ENCODE measurements at places on chromosomes 4 and X. TPM values are rescaled to one million over a fixed set of nuclear protein-coding genes. Genes with fewer than 3 reads are reported as not detected.
A peak's percentile ranks its signal among the peaks of the same experiment; 100 is the strongest.

DNA sequence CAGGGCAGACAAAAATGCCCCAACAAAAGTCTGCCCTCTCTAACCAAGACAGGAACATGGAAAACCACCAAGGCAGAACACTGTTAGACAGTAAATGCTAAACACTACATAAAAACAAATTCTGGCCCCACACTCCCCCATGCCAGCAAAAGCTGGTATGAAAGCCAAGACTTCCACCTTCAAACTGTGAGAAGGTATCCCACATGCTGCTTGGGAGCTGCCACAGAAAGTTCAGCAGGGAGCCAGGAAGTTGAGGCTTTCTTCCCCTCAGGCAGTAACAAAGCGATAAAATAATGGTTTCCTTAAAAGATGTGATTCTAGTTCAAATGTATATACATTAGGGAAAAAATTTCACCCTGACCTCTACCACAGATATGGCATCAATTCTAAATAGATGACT is 770.4 kb upstream of the NDST4 start:
- DNase-seq = no peak

GRCh38 chrX:38494239-38494823 is 67.0 kb upstream of the TSPAN7 start:
- no peak for DNase-seq

The GLUD2 gene
- 2.6 TPM for total RNA-seq

DNA sequence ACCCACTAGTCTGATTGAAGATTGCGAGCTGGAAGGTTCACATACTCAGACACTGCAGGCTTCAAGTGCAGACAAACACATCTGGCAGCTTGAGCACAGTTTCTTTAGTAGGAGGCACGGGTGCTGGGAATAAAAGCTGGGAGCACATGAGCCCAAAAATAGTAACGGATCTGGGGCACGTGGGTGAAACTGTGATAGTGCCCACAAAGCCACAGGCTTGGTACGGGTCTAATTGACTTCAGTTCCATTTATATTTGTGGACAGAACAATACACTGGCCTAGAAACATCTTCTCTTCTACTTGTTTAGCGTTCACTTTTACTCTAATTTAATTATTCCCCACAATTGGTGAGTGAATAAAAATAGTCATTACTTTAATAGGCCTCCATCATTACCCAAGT is 2370.7 kb downstream of the PCDH7 start:
- no peak for DNase-seq

GRCh38 chr4:113979148-113979904 is at the start of gene ARSJ:
ARSJ (minus strand) TSS chr4:113979647; CDS start chr4:113978834, 813 bp downstream.
- peak; percentile 72 for DNase-seq

- no peak for DNase-seq
Observed at GRCh38 chr4:2829321-2829932, 14.2 kb upstream of the ADD1 start.

The MAOB gene
- total RNA-seq = 0.06 TPM

- DNase-seq = no peak
Observed at GRCh38 chrX:134554291-134554690, 94.3 kb downstream of the HPRT1 start.

- no peak for DNase-seq
Observed at GRCh38 chr4:184100297-184100885, 117.3 kb downstream of the ENPP6 start.

GRCh38 chr4:111595456-111595855 is 549.8 kb upstream of the FAM241A start:
- DNase-seq = no peak

DNA sequence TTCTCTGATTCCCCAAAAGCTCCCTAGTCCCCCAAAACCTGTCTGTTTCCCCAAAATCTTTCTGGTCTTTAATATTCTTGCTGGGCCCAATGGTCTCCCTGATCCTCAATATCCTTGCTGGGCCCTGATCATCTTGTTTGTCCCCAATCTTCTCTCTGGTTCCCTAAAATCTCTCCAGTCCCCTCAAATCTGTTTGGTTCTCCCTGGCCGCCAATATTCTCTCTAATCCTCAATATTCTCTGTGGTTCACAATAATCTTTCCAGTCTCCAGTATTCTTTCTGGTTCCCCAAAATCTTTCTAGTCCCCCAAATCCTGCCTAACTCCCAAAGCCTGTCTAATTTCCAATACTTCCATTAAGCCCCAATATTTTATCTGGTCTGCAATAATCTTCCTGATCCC is 18.5 kb downstream of the P2RY8 start:
- DNase-seq = no peak

- no peak for DNase-seq
Observed at GRCh38 chrX:129404670-129405008, 118.7 kb downstream of the SMARCA1 start.

GRCh38 chr4:104749062-104749461 is 254.4 kb upstream of the CXXC4 start:
- DNase-seq = no peak

DNA sequence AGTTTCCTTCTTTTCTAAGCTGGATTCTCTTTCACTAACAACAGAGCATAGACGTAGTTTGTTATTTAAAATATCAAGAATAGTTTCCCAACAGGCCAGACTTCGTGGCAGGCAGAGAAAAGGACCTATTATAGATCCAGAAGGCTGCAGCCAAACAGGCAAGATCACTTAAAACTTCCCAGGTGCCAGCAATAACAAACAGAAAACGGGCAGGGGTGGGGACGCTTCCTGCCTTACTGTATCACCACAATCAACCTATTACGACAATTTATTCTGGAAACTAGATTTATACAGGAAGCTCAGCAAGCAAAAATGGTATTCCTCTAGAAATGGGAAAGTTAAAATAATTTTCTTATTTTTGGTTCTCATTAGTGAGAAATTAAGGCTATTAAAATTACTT is 22.1 kb downstream of the RWDD4 start:
- DNase-seq = peak; percentile 32

DNA sequence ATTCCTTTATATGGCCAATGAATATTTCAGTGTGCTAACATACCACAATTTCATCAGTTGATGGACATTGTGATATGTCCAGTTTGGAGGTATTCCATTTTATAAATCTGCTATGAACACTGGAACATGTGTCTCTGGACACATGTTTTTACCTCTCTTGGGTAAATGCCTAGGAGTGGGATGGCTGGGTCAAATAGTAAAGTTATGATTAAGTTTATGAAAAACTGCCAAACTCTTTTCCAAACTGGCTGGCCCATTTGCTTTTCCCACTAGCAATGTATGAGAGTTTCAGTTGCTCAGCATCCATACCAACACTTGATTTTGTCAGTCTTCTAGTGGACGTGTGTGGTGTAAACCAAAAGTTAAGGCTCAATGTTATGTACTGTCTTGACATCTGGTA is 40.5 kb downstream of the CEP44 start:
- DNase-seq = no peak

DNA sequence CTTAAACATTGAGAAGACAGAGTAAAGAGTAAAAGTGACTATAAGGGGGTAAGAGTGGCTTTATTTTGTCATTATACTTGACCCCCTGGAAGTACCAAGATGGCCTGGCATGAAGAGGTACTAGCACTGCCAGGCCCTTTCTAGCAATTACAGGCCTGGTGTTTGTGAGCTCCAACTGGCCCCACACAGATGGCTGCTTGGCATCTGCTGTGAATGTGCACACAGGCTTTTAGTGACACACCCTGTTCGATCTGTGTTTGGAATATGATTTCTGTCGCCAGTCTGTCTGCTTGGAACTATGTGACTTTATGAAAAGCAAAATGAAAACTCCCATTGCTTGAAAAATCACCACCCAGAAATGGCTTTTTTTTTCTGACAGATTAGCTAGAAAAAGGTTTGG is 123.3 kb downstream of the CLCN4 start:
- no peak for DNase-seq

DNA sequence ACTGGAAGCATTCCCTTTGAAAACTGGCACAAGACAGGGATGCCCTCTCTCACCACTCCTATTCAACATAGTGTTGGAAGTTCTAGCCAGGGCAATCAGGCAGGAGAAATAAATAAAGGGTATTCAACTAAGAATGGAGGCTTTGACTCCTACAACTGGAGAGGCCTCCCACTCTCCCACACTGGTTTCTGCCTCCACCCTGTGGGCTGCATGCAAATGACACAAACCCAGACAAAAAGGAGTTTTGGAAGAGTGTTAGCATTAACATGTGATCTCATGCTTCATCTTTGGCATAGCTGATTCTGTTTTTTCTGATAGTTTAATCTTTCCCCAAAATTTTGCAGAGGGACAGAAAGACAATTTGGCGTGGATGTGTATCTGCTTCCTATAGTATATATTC is 80.8 kb upstream of the IQCM start:
- DNase-seq = peak; percentile 7

DNA sequence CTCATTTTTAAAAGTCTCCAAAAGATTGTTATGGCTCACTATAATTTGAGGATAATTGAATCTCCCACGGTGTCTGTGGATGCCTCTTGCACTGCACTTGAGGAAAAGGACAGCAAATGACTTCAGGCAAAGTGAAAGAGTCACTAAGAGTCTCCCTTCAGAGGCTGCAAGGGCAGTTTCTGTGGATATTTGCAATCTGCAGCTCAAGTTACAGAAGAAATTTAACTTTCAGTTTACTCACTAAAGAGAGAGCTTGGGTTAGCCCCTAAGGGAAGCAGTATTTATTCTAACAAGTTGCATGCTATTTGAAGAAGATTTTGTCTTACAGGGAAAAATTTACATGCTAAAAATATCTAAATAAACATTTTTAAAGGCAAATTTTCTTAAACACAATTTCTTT is 912.0 kb upstream of the TENM3 start:
- no peak for DNase-seq

DNA sequence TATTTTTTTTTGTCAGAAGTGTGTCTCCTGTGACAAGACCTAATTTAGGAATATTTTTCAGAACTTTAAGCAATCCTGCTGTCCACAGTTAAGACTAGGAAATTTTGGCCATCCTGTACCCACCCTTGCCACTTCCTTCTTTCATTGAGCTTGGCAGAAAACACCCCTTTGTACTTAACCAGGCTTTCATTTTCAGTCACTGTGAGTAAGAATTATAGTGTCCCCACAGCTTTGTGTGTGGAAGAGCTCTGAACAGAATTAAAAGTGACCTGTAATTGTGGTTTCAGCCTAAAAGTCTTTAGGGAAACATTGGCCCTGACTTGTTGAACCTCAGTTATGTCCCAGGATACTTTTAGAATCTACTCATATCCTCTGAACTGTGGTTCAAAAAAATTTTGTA is 153.7 kb upstream of the BMP3 start:
- DNase-seq = no peak

The CRLF2 gene
- total RNA-seq = 0.46 TPM

The STAP1 gene
- not detected for total RNA-seq

GRCh38 chr4:70722199-70722791 is 531 bp downstream of the RUFY3 start:
- peak; percentile 51 for DNase-seq

The FAM184B gene
- 0.03 TPM for total RNA-seq

The ZIC3 gene
- 1.4 TPM for total RNA-seq

DNA sequence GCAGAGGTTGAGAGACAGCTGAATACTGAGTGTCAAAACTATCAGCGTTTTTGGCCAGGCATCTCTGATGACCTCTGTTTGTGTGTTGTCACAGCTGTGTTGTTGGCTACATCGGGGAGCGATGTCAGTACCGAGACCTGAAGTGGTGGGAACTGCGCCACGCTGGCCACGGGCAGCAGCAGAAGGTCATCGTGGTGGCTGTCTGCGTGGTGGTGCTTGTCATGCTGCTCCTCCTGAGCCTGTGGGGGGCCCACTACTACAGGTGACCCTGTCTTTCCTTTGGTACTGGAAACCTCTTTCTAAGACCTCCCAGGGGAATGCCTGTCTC is 86.9 kb downstream of the EGF start:
- DNase-seq = no peak

The EDNRA gene
- 0.11 TPM for total RNA-seq

DNA sequence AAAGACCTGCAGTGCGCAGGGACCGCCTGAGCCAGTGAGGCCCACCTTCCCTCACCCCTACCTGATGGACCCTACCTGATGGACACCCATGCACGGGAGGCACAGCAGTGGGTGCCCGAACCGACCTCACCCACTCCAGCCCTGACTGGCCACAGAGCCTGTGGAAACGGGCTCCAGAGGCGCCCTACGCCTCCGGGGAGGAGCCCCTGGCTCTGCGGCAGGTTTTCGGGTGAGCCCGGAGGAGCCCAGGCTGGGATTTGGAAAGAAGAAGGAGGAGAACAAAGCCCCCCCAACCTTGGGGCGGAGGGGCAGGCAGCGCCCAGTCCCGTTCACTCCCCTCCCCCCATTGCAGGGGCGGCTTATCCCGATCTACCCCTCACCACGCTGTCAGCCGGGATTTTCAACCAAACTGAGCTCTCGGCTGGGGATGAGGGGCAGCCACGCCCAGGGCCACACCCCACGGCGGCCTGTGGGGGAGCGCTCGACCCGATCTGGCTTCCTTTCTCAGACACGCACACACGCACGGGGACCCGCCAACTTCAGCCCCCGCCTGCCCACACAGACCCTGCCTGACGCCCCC is 675 bp downstream of the L1CAM start:
- DNase-seq = no peak

DNA sequence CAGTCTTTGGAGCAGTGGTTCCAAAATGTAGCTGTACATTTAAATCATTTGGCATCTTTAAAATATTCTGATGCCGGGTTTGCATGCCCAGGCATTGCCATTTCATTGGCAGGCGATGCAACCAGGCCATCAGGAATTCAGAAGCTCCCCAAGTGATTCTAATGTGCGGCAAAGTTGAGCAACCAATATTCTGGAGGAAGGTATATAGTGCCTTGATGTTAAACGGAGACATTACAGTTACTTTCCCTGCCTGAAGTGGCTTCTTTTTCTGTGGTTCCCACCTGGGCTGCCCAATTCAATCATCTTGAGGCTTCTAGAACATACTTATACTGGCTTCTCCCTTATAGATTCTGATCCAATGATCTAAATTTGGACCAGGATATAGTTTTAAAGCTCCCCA is 68.7 kb upstream of the PGM2 start:
- DNase-seq = no peak

DNA sequence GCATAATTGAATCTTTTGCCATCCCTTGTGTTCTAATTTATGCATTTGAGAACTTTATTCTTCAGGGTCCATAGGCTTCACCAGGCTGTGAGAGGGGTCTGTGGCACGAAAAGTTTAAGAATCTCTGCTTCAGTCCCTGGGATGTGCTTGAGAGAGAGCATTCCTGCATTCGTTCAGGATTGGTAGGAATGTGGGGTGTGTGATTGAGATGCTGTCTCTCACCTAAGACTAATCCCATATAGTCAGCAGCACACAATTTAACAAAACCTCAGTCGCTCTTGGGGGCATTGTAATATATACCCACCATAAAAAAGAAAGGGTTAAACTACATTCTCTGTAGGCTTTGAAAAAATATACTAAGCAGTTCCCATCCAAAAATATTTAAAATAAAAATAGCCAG is 41.7 kb downstream of the PTTG2 start:
- DNase-seq = no peak
